ENCODE measurements at places on chromosomes 12 and 14.

DNA sequence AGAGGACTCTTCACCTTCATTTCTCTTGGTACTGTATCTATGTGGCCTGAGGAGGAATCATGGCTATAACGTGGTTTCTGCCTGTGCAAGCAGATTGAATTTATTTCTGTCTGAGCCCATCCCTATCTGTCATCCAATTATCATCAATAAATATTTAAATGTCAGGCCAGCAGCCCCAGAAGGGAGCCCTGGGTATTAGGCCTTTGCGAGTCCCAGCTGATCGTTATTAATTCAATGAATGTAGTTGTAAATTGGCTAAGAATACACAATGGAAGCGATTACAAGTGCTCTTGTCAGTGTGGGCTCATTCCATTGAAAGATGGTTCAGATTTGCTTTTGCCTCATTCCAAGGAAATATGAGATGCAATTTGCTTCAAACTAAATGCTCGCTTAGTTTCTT is 142.0 kb downstream of the KTN1 start:
- DNase-seq = no peak

GRCh38 chr14:102778338-102779083 is 1.3 kb downstream of the TRAF3 start:
- DNase-seq = no peak

GRCh38 chr14:89108608-89109007 is 284.2 kb downstream of the TTC8 start:
- DNase-seq = no peak

- no peak for DNase-seq
These were observed 49.4 kb downstream of the GPATCH2L start for GRCh38 chr14:76201162-76201561.

DNA sequence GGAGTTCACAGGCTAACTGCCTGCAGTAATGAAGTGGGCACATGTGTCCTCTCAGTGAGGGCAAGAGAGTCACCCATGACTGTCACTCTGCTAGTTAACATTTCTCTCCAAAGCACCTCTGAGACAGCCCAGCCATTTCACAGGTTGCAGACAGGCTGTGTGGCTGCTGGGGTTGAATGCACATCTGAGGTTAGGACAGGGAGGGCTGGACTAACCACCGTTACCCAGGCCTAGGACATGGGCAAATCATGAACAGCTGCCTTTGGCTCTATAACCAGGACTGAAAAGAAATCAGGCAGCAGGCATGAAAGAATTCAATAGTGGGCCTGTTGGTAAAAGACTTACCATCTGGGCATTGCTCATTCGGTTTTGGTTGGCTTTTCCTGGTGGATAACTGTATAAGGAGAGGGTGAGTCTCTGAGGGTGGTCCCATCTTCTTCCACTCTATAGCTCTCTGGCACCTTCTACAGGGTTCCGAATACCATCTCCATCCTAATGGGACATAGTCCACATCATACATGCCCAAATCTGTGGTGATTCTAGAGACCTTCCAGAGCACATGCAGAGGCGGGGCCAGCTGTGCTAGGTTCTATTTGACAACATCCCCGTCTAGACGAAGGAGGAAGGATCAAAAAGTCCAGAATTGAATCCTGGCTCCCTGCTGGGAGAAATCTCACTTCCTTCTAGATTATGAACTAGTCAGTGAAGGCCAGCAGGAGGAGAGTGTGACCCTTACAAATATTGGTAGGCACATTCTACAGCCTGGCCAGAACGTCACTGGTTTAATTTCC is 10.8 kb downstream of the CRACR2A start:
- DNase-seq = no peak

DNA sequence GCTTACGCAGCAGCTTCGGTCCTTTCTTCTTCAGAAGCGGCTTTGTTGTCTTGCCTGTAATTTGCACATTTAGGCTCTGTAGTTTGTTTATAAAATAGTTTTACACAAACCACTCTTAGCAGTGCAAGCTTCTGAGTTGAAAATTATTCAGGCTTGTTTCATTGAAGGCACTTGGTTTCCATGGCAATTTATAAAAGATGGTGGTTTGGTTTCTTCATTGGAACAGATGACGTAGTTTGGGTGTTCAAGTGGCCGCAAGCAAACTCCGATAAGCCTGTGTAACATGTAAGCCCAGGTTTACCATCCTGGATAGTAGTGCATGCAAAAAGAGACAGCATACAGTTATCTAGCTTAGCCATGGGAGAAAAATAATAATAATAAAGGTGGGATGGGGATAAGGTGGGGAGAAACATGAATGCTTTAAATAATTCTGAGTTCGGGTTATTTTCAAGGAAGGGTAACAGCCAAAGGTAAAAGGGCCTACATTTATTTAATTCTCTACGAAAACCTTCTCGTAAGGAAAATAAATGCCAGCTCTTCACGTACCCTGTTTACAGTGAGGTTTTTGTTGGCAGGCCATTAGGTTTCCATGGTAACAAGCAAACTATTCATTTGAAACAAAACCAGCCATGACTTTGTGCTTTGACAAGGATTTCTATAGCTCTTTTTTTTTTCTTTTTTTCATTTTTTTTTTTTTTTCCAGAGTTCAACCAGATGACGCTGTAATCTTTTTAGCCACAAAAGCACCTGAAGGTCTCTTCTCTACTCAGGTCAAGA is 189.6 kb upstream of the RPL10L start:
- DNase-seq = no peak

Measured in type B pancreatic cell (in vitro differentiated cells).